ENCODE measurements at places on chromosomes 16 and 17.

GRCh38 chr17:81822996-81823819 is 9.9 kb downstream of the MCRIP1 start:
- DNase-seq: no peak

DNA sequence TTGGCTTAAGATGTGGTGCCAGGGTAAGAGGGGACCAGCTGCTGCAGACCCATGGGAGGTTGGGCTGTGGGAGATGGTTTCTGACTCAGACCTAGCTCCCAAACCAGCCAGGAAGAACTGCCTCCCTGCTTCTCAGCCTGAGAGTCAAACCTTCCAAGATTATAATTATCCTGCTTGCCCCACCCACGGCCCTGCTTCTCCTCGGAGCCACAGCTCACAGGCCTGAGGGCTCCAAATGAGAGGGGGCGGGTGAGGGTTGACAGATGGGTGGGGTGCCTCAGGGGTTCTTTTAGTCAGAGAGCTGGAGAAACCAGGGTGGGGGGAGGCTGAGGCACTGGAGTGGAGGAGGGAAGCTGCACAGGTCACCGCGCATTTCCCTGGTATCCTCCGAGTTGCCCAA is 28.7 kb upstream of the GRIN2A start:
- DNase-seq: no peak

- DNase-seq: peak; percentile 56
These were observed 211.9 kb downstream of the KATNIP start for GRCh38 chr16:27761816-27762215.

DNA sequence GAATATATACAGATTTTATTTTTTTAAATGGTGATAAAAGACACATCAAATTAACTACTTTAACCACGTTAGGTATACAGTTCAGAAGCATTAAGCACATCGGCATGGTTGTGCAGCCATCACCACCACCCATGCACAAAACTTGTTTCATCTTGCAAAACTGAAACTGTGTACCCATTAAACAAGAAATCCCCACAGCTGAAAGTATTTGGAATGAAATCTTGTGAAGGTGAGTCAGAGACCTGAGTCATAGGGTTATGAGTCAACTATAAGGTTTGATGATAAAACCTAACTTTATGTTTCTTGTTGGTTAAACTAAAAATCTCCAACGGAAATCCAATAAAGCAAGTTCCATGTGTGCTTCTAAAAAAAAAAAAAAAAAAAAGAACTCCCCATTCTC is 561.6 kb upstream of the PSMD7 start:
- DNase-seq: no peak

DNA sequence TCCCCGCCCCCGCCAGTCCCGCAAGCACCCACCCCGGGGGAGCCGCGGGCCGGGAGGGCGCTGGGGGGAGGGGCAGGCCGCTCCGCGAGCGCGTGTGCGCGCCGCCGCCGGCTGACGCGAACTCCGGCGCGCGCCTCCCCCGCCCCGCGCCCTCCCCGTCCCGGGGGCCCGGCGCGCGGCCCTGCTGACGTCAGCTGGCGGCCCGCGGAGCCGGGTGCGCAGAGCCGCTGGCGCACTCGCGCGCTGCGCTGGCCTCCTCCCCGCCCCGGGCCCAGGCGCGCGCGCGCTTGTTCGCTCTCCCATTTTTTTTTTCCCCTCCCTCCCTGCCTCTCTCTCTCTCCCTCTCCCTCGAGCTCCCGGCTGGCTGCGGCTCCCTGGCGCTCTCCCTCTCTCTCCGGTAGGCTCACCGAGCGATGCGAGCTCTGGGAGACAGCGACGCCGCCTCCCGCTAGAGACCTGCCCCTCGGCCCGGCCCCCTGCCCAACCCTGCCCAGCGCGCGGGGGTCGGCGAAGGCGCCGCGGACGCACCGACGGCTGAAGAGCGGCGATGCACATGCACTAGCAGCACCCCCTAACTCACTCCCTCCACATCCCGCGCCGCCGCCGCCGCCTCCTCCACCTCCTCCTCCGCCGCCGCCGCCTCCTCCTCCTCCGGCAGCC is at the start of gene GNAO1:
GNAO1 (plus strand) TSS at position 334 of the 660 bp plus-strand sequence. CDS start 747 bp downstream, outside the sequence.
- no peak for DNase-seq

GRCh38 chr16:65117811-65118448 is 3.9 kb downstream of the CDH11 start:
- peak; percentile 68 for DNase-seq

DNA sequence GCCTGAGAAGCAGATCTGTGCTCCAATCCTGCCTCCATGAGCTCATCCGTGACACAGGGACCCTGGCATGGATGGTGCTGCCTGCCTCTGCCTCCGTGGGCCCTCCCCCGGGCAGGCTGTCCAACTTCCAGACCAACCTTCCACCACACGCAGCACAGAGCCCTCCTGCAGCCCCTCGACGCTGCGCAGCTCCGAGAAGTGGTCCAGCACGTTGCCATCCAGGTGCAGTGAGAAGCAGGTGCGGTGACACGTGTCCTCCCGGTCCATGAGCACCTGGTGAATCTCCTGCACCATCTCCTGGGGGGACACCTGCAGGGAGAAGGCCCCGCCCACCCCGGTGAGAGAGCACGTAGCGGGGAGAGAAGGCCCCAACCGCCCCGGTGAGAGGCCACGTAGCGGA is 8.4 kb downstream of the CLUH start:
- DNase-seq: no peak

- no peak for DNase-seq
These were observed 58.6 kb downstream of the CDRT4 start for GRCh38 chr17:15408803-15409202.
